ENCODE measurements at places on chromosomes 1 and 21.

DNA sequence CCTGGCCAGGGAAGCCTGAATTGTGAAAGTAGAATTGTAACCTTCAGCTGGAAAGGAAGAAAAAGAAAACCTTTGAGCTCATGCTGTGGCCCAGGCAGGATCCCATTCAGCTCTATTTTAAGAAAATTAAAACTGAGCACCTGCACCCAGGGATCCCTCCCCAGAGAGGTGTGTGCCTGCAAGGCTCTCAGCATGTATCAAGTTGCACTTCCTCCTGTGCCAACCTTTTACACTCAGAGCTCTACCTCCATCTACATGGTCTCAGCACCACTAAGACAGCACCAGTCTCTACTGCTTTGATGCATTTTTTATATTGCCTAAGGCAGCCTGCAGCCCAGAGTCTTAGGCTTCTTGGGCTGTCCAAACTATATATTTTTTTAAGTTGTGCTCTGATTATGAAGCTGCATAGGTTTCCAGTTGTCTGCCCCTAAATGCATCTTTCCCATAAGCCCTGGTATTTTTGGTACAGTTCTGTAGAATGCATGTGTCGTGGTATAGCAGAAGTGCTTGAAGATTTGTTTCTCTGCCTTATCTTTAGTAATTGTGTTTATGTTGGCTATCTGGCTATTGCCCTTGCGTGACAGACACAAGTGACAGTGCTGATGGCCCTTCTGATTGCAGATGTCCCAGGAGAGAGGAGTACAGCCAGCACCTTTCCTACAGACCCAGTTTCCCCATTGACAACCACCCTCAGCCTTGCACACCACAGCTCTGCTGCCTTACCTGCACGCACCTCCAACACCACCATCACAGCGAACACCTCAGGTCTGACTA is 63.1 kb downstream of the PTPRC start:
- no peak for DNase-seq

DNA sequence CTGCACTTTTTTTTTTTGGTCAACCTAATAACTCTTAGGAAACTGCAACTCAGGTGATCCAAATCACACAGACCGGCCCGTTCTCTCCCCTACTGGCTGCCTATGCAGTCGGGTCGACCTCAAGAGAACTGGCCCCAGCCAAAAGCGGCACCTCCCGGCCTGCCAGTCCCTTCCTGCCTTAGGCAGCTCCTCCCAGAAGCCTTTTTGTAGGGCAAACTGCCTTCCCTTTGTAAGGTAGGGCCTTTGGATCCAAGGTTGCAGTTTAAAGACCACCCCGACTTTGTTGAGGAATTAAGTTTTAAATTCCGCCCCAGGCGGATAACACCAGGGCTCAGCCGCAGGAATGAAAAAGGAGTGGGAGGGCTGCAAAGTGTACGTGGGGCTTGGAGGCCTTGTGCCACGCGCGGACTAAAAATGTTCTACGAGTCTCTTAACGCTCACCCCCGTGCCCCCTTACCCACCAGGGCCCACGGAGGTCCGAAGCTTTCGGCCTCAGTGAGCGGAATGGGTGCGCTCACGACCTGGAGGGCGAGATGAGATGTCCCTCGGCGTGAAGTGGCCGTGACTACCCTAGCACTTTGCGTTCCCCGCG is 642 bp upstream of the ST3GAL3 start:
- no peak for DNase-seq

DNA sequence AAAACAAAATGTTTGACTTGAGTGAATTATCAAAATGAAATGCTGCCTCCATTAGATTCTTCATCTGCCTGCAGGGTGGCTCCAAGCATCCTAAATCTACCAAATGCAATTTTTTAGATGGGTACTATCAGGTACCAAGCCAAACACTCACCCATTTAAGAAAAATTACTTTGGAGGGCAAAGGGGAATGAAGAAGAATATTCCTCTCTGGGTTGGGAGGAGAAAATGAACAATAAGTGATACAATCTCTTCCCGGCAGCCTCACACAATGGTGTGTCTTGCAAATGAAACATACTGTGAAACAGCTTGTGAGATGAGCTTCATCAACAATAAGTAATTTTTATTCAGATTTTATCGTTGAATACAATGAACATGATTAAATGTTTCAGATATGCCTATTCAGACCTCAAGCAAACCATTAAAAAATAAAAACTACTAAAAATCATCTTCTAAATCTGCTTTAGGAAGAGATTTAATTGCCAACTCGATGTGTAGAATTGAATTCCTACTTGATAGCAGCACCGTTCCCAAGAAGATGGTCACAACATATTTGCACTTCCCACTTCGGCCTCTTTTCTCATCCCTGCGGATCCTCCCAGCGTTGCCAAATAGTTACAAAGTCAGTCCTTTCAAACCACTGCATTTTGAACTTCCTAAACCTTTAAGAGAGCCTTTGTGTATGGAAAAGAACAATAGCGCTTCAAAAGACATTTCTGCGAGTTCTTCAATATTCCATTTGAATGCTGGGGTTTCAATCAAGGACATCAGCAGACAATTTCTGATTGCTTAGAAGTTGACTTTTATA is 2.7 kb downstream of the DAB1 start:
- DNase-seq: no peak

GRCh38 chr1:42957229-42957879 is 1.3 kb downstream of the SLC2A1 start:
- DNase-seq: no peak

- DNase-seq: no peak
Measured at GRCh38 chr1:57209495-57209894, 214.4 kb downstream of the DAB1 start.

All from activated T-helper 2 cell treated with anti-CD3 and anti-CD28 coated beads, Interferon-gamma antibody, Interleukin-2, Interleukin-4, amounts not matched to agents 10 μg/mL and 5 μg/mL and 100 μg/mL, durations not matched to agents 14 hours and 24 hours and 36 hours (primary cell).